ENCODE measurements at places on chromosomes 1 and 21.

GRCh38 chr1:10401281-10401680, 2.4 kb downstream of the PGD start:
- peaks cover 29% of the 10 kb centered on the region for H3K36me3 ChIP-seq
- DNase-seq = no peak
- no peaks in the 10 kb centered on the region for H3K27me3 ChIP-seq
- H3K4me1 ChIP-seq = peaks cover 21% of the 10 kb centered on the region
- H3K27ac ChIP-seq = no peak overlapping the region

- no peaks in the 10 kb centered on the region for H3K27me3 ChIP-seq
- H3K4me3 ChIP-seq = peak overlapping the region; percentile 2
- peak overlapping the region; percentile 62 for H3K27ac ChIP-seq
- DNase-seq = no peak
- H3K4me1 ChIP-seq = peaks cover 18% of the 10 kb centered on the region
These were observed 28.4 kb downstream of the COA6 start for GRCh38 chr1:234401658-234402057.

DNA sequence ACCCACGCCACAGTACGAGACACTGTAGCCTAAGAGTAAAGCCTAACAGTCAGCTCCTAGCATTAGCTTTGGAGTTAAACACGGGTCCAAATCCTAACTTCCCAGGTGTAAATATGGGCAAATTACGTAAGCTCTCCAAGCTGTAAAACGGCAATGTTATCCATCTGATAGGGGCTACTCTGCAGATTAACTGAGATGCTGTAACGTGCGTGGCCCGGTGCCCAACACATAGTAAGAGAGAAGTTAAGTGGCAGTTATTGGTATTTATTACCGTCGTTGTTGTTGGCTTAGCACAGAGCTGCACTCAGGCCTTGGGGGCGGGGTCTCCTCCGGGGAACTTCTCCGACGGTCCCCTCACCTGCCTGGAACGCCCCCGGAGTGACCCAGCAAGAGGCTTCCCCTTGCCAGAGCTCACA, 457 bp downstream of the TRAPPC3 start:
- no peaks in the 10 kb centered on the region for H3K27me3 ChIP-seq
- DNase-seq = no peak
- peak overlapping the region; percentile 95 for H3K27ac ChIP-seq

GRCh38 chr21:19702726-19703125, 1295.5 kb upstream of the NCAM2 start:
- no peaks in the 10 kb centered on the region for H3K36me3 ChIP-seq
- H3K27ac ChIP-seq = no peak overlapping the region
- no peaks in the 10 kb centered on the region for H3K4me1 ChIP-seq
- no peak for DNase-seq
- no peaks in the 10 kb centered on the region for H3K27me3 ChIP-seq
